Astrocyte (in vitro differentiated cells and primary cell): ENCODE measurements at places on chromosomes 3 and 15.
A peak's percentile ranks its signal among the peaks of the same experiment; 100 is the strongest.

- DNase-seq = peak; percentile 88
Measured at GRCh38 chr15:44598892-44599291, 61.9 kb downstream of the EIF3J start.

DNA sequence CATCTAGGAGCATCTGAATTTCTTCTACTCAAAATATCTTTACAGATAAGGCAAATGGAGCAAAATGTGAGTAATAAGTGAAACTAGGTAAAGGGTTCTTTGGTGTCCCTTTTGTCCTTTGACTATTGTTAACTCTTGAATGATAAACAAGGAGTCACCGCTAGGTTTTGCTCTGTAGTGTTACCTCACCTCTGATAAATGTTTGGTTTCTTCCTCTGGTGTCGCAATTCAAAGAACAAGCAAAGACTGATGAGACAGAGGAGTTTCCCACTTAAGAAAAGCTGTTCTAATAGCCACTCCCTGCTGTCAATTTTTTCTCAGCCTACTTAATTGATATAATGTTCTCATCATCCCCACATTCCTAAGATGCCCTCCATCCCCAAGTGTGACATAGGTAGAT, 925.9 kb downstream of the IGSF11 start:
- no peak for DNase-seq

GRCh38 chr15:92648190-92648875, 7.2 kb downstream of the FAM174B start:
- DNase-seq = no peak

DNA sequence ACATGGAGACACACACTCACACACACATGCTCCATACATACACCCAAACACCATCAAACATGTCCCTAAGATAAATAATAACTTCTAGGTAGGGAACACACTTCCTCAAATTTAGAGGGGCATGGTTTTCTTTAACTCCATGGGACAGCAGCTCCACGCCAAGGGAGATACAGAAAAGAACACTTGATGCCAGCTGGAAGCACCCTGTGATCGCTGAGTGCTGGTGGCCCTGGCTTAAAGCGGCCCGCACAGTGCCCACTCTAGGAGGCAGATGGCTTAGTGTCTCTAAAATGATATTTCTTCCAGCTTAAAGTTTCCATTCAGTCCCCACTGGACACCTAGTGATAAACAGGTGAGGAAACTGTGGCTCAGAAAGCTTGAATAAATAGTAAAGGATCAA, 232.9 kb downstream of the UACA start:
- DNase-seq = no peak

DNA sequence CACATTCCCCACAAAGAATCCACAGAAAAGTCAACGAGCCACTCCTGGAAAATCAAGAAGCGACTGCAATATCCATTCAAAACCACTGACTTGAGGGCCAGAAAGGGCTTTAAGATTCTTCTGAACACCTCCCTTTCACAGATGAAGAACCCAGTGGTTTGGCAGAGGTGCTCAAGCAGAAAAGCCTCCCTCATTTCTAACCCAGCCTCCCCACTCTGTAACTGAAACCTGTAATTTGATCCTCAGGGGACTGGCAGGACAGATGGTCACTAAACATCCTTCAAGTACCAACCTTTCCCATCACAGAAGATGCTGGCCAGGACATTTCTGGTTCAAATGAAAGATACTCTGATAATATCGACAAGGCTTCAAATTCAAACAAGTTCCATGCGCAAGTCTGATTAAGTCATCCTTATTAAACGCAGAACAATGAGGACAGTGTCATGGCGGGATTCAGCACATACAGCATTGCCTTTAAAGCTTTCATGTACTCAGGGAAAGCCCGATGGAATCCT, 5.5 kb downstream of the SEMA5B start:
- no peak for DNase-seq

GRCh38 chr15:100903168-100903554, 16.0 kb upstream of the LRRK1 start:
- no peak for DNase-seq
